GM10248 (cell line): ENCODE measurements at places on chromosomes 4 and X.

- no peak for DNase-seq
These were observed 4.6 kb downstream of the SHROOM2 start for GRCh38 chrX:9790866-9791265.

DNA sequence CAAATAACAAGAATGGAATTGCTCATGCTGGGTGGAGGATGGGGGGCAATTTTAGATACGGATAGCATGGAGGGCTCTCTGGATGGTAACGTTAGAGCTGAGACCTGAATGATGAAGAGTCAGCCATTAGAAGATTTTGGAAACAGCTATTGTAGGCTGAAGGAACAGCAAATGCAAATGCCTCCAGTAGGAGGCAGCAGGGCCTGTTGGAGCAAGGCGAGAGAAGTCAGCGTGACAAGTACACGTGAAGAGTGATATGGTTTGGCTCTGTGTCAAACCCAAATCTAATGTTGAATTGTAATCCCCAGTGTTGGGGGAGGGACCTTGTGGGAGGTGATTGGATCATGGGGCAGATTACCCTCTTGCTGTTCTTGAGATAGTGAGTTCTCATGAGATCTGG lies 59.3 kb upstream of the SOD3 start:
- no peak for DNase-seq

GRCh38 chrX:148426467-148426866 lies 74.0 kb upstream of the AFF2 start:
- no peak for DNase-seq

DNA sequence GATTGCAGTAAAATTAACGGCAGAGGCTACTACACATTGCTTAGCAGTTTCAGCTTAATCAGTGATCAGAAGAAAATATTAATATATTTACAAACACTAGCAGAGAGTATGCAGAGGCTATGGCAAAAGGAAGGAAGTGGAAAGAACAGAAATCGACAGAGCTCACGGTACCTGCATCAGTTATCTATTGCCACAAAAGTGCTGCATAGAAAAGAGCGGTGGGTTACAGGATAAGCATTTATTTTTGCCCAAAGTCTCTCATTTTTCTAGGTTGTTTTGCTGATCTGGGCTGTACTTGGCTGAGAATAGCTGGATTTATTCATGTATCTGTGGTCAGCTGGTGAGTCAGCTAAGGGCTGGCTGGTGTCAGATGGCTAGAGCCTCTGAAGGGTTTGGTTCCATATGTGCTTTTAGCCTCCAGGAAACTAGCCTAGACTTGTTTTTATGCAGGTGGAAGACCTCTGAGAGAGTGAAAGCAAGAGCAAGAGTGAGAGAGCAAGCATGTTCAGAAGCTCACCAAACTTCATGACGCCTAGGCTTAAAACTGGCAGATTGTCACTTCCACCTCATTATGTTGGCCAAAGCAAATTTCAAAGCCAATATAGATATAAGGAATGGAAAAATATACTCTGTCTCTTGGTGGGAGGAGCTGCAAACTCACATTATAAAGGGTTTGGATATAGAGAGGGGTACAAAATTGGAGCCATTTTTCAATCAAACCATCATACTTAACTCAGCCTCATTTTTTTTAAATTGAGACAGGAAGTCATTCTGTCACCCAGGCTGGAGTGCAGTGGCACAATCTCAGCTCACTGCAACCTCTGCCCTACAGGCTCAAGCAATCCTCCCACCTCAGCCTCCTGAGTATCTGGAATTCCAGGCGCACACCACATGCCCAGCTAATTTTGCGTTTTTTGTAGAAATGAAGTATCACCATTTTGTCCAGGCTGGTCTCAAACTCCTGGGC lies 153.2 kb upstream of the RPL34 start:
- peak; percentile 24 for DNase-seq

GRCh38 chr4:98687876-98688275 lies 29.5 kb upstream of the TSPAN5 start:
- no peak for DNase-seq

GRCh38 chr4:179927473-179927872 lies 2315.7 kb upstream of the TENM3 start:
- DNase-seq: peak; percentile 6

DNA sequence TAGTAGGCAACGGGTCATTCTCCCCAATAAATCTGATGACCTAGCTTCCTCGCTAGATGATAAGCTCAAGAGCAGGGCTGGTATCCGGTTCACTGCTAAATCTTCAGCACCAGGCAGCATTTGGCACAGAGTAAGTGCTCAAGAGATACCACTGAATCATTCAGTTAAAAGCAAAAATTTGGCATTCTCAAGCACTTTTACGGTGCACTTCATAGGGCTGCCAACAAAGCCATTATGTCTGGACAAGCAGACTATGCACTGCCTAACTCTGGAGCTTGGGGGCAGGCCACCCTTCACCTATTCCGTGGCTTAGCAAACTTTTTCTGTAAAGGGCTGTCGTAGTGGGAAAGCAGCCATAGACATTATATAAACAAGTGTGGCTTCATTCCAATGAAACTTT lies 23.8 kb upstream of the CXorf38 start:
- DNase-seq: no peak

- peak; percentile 19 for DNase-seq
These were observed 107.3 kb downstream of the JADE1 start for GRCh38 chr4:128916832-128917231.

DNA sequence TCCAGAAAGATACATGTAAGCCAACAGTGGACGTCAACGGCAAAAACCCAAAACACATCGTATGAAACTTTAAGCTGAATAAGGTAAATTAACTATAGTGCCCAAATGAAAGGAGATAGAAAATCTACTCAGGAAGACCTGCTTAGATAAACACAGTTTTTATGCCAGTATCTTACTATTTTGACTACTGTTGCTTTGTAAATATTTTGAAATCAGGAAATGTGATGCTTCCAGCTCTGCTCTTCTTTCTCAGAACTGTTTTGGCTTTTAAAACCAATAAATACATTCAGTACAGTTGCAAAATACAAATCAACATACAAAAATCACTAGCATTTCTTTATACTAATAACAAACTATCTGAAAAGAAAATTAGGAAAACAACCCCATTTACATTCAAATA lies 83.8 kb downstream of the SMARCA5 start:
- DNase-seq: no peak

DNA sequence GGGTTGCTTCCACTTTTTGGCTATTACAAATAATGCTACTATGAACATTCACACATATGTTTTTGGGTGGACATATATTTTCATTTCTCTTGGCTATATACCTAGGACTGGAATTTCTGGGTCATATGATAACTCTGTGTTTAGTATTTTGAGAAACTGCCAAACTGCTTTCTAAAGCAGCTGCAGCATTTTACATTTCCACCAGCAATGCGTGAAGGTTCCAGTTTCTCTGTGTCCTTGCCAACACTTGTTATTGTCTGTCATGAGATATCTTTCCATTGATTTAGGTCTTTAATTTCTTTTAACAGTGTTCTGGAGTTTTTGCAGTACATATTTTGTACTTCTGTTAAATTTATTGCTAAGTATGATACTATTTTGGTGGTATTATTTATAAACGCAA lies 48.3 kb downstream of the CLCN5 start:
- no peak for DNase-seq
